Myocyte (in vitro differentiated cells): ENCODE measurements at places on chromosomes 5 and 9.
A peak's percentile ranks its signal among the peaks of the same experiment; 100 is the strongest.

GRCh38 chr5:155094455-155094854, 80.9 kb downstream of the KIF4B start:
- DNase-seq = peak; percentile 14

GRCh38 chr9:17936365-17936764, 357.5 kb downstream of the SH3GL2 start:
- DNase-seq = no peak

DNA sequence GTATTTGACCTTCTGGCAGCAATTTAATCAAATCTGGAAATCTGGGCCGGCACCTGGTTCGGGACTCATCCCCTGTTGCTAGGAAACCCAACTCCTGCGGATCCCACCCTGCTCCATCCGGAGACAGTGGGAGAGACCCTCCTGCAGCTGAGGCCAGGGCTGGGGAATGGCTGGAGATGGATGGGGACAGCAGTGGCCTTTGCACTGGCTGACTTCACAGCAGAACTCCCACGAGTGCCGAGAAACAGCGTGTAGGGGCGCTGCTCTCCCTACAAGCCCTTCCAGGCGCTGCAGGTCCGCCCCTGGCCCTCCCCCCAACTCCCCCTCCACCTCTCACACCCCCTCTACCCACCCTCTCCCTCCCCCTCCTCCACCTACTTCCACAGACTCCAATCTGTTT, 105.8 kb upstream of the PPP1R26 start:
- no peak for DNase-seq

DNA sequence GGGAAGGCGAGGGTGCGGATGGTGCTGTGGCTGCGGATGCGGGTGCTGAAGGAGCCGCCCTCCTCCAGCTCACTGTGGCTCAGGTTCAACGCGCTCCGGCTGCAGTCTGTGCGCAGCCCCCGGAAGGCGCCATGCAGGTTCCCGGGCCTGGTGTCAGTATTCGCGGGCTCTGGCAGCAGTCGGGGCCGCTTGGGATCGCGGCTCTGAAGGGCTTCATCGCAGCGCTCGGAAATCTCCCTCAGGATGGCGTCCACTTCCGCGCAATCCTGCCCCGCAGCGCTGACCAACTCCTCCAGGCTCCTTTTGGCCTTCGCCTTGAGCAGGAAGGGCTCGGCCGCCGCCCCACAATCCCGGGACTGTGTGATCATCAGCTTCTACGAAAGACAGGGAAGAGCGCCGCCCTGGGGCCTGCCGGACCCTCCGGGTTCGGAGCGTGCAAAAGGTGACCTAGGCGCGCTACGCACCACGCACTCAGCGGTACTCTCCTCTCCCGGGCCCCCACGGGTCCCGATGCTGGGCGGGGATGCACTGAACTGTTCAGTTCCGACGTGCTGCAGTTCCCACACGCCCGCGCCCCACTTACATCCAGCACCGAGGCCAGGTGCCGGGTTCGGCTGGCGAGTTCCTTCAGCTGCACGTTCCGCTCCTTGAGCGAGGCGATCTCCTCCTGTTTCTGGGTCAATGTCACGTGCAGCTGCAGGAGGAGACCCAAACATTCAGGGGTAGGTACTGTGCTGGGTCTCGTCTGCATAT, 6.5 kb downstream of the MCIDAS start:
- DNase-seq = peak; percentile 11

DNA sequence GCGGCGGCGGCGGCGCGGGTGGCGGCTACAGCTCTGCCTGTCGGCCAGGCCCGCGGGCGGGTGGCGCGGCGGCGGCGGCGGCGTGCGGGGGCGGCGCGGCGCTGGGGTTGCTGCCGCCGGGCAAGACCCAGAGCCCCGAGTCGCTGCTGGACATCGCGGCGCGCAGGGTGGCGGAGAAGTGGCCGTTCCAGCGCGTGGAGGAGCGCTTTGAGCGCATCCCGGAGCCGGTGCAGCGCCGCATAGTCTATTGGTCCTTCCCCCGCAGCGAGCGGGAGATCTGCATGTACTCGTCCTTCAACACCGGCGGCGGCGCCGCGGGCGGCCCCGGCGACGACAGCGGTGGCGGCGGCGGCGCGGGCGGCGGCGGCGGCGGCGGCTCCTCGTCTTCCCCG, 296 bp downstream of the ZSWIM6 start:
- peak; percentile 44 for DNase-seq

GRCh38 chr5:89397096-89397495, 514.1 kb upstream of the MEF2C start:
- DNase-seq = no peak

GRCh38 chr9:130911254-130912049, 14.8 kb upstream of the QRFP start:
- DNase-seq = no peak

GRCh38 chr5:132496631-132497487, 6.3 kb upstream of the IRF1 start:
- DNase-seq = peak; percentile 81

DNA sequence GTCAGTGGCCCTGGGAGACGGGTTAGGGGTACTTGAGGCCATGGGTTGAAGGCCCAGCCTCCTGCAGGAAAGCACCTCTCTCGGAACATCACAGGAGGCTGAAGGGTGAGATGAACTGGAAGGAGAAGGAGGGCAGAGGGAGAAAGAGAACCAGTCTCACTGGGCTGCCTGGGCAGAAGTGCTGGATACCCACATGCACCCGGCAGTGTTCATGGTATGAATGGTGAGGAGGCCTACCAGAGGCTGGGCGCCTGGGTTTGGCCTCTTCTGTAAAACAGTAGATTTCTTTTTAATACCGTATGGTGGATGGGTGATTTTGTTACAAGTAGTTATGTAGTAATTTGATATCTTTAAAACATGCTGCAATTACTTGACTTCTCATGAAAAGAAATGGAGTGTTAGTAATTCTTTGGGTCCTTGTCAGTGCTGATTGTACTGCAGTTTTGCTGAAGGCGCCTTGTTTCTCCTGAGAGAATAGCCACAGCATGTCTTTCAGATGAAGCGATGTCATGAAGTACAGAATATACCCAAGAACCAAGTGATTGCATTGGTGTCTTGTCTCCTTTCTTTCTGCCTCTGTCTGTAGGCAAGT, 258.6 kb downstream of the FANCC start:
- DNase-seq = no peak

GRCh38 chr9:79134654-79135053, 437.1 kb upstream of the TLE4 start:
- peak; percentile 21 for DNase-seq

DNA sequence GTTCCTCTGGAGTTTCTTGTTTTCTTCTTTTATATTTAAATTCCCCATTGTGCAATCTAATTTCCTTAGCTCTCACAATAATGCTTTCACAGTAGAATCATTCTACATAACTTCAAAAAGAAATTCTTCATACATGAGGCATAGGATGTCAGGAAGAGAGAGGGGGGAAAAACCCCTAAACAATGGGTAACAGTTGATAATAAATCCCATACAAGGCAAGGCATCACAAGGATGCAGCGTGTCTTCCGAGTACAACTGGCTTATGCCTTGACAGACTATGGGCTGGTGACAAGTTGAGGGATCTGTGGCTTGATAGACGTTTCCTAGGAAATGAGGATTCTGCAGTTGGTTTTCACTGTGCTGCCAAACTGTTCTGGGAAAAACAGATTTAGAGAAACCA, 247.4 kb downstream of the ARL15 start:
- no peak for DNase-seq

DNA sequence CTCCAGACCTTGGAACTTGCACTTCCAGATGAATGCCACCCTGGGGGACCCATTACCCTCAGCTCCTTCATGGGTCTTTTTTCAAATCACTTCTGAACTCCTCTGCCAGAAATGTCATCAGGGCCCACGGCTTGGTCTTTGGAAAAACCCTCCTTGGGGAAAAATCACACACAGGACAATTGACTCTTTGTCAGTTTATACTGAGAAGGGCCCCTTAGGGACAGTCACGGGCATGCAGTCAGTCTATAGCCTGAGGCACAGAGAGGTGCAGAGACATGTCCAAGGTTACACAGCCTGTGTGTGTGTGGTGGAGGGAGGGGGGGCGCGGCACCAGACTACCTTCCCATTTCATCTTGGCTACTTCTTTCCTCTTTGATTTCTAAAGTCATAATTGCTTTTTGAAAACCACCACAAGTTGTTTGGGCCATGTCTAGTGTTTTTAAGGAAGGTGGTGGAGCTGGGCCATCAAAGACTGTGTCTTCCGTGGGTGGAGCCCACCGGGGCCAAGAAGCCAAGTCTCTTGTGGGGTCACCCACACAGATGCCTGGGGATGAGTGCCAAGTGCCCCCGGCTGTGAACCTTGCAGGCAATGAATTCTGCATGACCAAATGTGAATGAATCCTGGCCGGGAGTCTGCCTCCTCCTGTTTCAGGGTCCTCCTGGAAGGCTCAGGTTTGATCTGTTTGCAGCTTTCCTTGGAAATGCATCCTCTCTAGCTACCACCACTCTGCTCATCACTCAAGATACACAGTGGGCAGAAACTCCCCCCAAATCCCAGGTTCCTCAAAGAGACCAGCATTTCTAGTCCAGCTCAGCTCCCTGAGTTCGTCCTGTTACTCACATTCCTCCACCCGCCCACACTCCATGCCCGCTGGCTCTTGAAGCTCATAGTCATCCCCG, 200.1 kb upstream of the TBC1D2 start:
- no peak for DNase-seq

GRCh38 chr5:1748845-1749244, 50.8 kb downstream of the MRPL36 start:
- no peak for DNase-seq

DNA sequence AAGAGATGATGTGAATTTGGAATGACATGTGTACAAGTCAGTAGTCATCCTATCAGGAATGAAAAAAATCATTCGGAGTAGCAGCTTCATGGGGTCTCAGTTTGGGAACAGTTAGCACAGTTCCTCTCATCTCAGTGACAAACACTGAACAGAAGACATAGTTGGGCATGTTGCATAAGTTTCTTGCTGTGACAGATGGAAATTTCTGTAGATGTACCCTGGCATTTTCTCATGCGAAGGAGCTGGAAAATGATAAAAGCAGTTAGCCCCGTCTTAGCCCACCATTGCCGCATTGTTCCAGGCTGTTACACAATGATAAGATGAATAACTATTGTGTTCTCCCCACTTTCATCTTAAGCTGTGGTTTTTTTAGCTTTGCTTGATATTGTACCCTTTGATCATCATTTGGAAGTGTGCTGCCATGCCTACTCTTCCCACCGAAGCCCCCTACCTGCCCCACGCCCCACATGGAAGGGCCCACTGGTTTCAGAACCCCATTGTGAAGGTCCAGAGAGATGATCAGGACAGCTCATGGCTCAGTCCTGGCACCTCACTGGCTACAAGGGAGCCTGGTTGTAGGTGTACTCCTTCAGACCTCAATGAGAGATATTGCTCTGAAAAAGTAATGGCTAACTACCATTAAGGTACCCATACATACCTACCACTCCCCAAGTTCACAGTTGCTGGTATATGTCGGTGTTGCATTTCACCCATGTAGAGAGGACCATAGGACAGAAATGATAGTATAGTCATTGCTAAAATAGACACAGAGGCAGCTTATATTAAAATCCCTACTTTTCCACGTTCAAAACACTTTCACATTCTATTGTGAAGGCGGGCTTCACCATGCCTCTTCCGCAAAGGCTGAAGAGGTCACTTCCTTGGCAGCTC, 38.8 kb downstream of the SFXN1 start:
- DNase-seq = no peak

GRCh38 chr5:158485604-158486081, 614.1 kb downstream of the EBF1 start:
- no peak for DNase-seq

- DNase-seq = no peak
Observed at GRCh38 chr9:93578844-93579243, 2.5 kb downstream of the PHF2 start.

DNA sequence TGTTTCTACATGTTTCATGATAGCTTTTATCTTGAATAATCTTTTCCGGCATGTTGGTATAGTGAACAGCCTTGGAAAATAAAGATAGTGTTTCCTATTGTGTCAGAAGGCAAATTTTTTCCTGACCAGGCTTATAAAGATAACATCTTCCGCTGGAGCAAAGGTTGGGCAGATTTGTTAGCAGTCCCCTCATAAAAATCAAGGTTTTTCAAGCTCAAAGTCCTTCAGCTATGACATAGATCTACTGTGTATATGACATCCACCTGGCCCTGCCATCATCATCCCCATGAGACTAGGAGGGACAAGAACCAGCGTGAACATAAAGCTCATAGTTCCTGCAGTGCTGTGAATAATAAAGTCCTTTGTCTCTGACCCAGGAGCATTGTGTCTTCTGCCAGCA, 30.4 kb upstream of the OTULINL start:
- DNase-seq = no peak

DNA sequence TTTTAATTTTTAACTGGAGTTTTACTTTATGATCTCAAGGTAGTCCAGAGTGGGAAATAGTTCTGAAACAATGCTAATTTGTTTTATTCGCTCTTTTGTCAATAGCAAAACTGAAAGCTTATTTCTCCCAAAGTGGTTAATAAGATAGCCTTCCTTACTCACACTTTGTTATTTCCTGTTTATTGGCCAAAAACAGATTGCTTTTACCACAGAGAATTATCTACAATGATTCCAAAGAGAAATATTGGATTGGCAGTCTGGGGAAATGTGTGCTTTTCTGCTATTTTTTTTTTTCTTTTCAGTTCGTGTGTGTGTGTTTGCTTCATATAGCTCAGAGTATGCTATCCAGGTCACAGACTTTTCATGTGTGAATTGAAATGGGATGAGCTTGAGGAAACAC, 756.7 kb upstream of the RGMB start:
- no peak for DNase-seq

GRCh38 chr5:16794269-16794913, 141.7 kb downstream of the MYO10 start:
- DNase-seq = no peak

GRCh38 chr9:93509084-93509483, 55.7 kb upstream of the FAM120AOS start:
- DNase-seq = no peak

GRCh38 chr9:132024589-132024988, 55.1 kb downstream of the MED27 start:
- no peak for DNase-seq

DNA sequence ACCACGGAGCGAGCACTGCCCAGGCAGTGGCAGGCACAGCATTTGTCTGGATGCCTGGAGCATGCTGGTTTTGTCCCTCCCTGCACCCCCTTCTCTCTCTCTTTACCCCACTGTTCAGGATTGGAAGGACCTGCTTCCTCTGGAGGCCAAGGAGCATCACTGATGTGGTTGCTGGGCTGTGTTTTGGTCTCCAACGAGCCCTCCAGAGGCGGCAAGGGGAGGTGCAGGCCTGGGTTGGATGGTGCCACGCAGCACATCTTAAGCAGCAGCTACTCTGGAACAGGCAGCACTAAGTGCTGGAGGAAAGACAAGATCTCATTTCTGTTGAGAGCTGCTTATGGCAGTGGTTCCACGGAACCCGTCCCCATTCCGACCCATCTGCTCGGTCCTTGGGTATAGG, 139.6 kb downstream of the CMYA5 start:
- no peak for DNase-seq

- no peak for DNase-seq
Observed at GRCh38 chr5:58786035-58786434, 203.2 kb downstream of the RAB3C start.

DNA sequence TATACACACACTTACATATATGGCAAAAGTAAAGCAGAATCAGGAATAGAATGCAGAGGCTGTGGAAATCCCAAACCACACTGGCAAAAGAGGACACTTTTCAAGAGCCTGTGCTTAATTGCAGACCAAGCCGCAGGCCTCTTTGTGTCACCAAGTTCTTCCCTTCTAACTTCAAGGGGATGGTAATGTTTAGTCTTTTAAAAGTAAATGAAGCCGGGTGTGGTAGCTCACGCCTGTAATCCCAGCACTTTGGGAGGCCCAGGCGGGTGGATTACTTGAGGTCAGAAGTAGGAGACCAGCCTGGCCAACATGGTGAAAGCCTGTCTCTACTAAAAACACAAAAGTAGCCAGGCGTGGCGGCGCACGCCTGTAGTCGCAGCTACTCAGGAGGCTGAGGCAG, 28.7 kb downstream of the ROR2 start:
- DNase-seq = no peak
